SJSA1 (cell line): ENCODE measurements at places on chromosomes 7 and 10. TPM values are rescaled to one million over a fixed set of nuclear protein-coding genes. Genes with fewer than 3 reads are reported as not detected.
A peak's percentile ranks its signal among the peaks of the same experiment; 100 is the strongest.

DNA sequence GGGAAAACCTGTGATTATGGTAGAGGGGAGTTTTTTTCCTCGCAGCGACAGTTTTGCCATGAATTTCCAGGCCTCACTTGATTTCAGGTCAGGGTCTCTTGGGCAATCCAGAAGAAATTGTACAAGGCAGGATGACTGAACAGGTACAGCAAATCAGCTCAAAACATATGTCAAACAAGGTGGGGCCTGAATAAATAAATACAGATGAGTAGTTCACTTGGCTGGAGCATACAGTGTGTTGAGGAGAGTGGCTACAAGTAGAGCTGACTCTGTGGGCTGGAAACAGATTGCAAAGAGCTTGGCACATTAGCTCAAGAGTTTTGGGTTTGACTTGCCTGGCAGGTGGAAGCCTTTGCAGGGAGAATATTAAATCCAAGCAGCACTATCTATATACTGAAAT lies 15.0 kb downstream of the GIMAP8 start:
- no peaks in the 10 kb centered on the region for H3K4me1 ChIP-seq
- H3K27ac ChIP-seq = no peak overlapping the region
- no peak overlapping the region for H3K4me3 ChIP-seq
- H3K27me3 ChIP-seq = no peaks in the 10 kb centered on the region
- no peaks in the 10 kb centered on the region for H3K36me3 ChIP-seq
- no peak for DNase-seq

- no peaks in the 10 kb centered on the region for H3K4me1 ChIP-seq
- H3K4me3 ChIP-seq = no peak overlapping the region
- DNase-seq = no peak
- no peaks in the 10 kb centered on the region for H3K27me3 ChIP-seq
Observed at GRCh38 chr7:81744389-81744788, 25.5 kb downstream of the HGF start.

The PKD2L1 gene
- not detected in 2 replicates for total RNA-seq

The IGFBP3 gene
- total RNA-seq = 101 and 118 TPM in 2 replicates

DNA sequence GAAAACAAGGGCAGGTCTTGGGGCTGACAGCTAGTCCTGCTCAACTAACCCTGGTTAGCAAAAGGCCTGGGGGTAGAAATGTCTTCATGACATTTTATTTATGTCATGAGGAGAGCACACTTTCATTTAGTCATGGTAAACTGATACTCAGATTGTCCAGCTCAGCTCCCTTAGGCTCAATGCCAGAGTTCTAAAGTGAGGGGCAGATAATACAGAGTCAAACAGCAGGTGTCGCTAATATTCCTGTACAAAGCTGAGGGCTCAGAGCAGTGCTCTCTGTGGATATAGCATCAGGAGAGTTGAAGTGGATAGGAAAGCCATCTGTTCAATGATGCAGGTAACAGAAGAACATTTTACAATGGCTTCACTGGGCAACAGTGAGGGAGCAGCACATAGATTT lies 26.8 kb upstream of the CALCR start:
- no peaks in the 10 kb centered on the region; the same call in none of the 2 replicates for H3K27me3 ChIP-seq
- no peak overlapping the region for H3K4me3 ChIP-seq
- H3K36me3 ChIP-seq = no peaks in the 10 kb centered on the region
- no peak for DNase-seq
- no peaks in the 10 kb centered on the region for H3K4me1 ChIP-seq
- no peak overlapping the region for H3K27ac ChIP-seq

DNA sequence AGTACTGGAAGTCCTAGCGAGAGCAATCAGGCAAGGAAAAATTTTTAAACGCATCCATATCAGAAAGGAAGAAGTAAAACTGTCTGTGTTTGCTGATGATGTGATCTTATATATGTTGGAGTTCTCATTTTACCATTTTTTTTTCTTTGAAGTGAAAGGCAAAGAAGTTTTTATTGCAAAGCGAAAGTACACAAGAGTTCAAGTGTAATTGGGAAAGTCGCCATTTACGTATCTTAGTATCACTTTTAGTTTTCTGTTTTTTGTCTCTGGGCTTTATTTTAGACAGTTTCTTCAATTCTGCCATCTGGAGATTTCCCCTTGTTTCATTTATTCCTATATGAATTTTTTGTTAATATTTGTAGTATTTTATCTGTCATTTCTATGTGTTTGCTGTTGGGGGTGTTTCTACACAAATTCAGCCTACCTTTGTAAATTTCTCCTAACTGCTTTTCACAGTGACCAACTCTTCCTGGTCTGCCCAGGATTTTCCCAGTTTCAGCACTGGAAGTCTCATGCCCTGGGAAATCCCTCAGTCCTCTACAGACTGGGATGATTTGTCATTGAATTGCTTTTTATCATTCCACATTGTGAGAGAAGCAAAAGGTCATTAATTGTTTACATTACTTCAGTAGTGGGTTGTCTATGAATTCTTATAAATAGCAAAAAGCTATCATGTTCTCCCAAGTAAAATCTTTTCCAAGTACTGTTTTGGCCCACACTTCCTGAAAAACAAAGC lies 23.2 kb downstream of the BET1 start:
- no peaks in the 10 kb centered on the region for H3K36me3 ChIP-seq
- H3K27me3 ChIP-seq = no peaks in the 10 kb centered on the region
- H3K27ac ChIP-seq = no peak overlapping the region
- H3K4me3 ChIP-seq = no peak overlapping the region

The ETV1 gene
- 3.8 and 4.7 TPM in 2 replicates for total RNA-seq

DNA sequence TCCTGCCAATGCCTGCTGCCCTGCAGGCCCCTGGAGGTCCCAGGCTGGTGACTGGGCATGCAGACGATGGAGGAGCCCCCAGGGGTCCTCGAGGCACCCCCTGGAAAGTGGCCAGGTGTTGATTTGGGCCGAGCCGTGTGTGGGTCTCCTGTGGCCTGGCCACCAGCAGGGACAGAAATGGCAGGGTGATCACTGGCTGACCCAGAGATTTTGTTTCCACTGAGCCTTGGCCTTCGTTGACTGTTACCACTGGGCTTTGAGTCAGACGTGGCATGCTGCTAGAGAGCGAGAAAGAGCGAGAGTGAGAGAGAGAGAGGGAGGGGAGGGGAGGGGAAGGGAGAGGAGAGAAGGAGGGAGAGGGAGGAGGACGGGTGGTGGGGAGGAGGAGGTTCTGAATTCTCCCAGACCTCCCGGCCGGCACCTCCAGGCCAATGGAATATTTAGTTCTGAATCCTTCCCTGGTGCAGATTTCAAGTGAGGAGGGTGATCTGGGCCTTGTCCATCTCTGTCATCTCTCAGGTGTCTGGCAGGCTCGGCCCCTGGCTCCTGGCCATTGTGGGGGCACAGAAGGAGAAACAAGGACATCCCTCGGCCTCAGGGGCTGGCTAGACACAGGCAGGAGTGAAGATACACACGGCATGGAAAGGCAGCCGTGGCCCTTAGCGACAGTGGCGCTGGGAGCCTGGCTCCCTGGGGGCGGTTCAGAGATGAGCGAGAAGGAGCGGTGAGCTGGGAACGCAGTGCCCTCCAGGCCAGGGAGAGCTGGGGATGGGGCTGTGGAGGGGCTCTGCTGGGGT lies 58.2 kb downstream of the GLRX3 start:
- H3K4me1 ChIP-seq = peaks cover 10% of the 10 kb centered on the region
- H3K36me3 ChIP-seq = no peaks in the 10 kb centered on the region
- DNase-seq = no peak
- no peak overlapping the region for H3K4me3 ChIP-seq
- no peaks in the 10 kb centered on the region; the same call in 1 of the 2 replicates for H3K27me3 ChIP-seq

The FAM25G gene
- not detected in 2 replicates for total RNA-seq

- H3K27me3 ChIP-seq = no peaks in the 10 kb centered on the region
- peaks cover 8% of the 10 kb centered on the region for H3K36me3 ChIP-seq
- H3K4me3 ChIP-seq = no peak overlapping the region
- H3K27ac ChIP-seq = no peak overlapping the region
- DNase-seq = no peak
Observed at GRCh38 chr10:122143238-122143841, 127.8 kb upstream of the BTBD16 start.

DNA sequence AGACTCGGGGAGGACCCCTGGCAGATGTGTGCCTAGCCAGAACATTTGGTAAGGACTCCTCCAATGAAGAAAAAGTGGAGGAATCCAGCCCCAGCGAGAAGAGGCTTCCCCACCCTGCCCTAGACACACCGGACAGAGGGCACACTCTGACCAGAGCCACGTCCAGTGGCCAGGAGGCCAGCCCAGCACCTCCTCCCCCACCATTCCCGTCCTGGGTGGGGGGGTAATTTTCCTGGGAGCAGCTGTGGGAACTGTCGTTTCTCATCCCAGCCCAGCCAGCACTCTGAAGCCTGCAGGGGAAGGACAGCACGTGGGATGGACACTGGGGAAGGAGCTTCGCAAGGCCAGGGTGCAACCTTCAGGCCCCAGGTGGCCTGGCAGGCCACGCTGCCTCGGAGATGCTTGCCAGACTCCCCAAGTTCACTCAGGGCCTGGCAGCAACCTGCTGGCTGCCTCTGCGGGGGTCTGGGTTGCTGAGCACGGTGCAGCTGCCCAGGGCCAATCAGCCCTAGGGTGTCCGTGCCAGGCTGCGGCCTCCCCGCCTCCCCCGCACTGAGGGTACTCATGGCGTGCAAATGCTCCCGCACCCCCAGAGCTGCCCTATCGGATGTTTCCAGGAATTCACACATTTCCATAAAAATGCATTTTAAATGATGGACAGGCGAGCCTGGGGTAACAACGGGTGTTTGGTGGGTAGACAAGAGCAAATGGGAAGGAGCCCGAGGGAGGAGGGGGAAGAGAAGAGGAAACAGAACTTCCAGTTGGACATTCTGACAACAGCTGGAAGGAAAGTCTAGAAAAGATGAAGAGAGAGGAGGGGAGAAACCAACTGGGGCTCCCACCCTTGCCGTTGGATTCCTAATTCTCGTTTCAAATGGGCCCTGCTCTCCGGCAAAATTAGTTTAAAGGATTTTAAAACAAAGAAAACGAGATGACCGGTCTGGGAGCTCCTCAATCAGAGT lies 1.9 kb upstream of the EN2 start:
- no peak overlapping the region for H3K27ac ChIP-seq
- H3K4me3 ChIP-seq = no peak overlapping the region
- H3K27me3 ChIP-seq = peaks cover 94% of the 10 kb centered on the region
- DNase-seq = no peak
- H3K36me3 ChIP-seq = no peaks in the 10 kb centered on the region
- H3K4me1 ChIP-seq = no peaks in the 10 kb centered on the region

The SH2B2 gene
- total RNA-seq = 62.6 and 83.1 TPM in 2 replicates

- H3K4me1 ChIP-seq = no peaks in the 10 kb centered on the region
- 0 out of 2 replicates have a peak, but pooled peaks cover 4% of the 10 kb centered on the region for H3K27me3 ChIP-seq
- no peaks in the 10 kb centered on the region for H3K36me3 ChIP-seq
- no peak overlapping the region for H3K4me3 ChIP-seq
Observed at GRCh38 chr7:108581655-108582491, 12.2 kb downstream of the DNAJB9 start.

- H3K36me3 ChIP-seq = peaks cover 6% of the 10 kb centered on the region; the same call in 1 of the 2 replicates
- no peaks in the 10 kb centered on the region for H3K27me3 ChIP-seq
- DNase-seq = no peak
- H3K27ac ChIP-seq = no peak overlapping the region
- H3K4me3 ChIP-seq = no peak overlapping the region
Observed at GRCh38 chr7:137254766-137255165, 88.8 kb downstream of the PTN start.

- H3K27ac ChIP-seq = no peak overlapping the region
- H3K4me1 ChIP-seq = no peaks in the 10 kb centered on the region
- no peak for DNase-seq
- H3K27me3 ChIP-seq = no peaks in the 10 kb centered on the region
- no peak overlapping the region for H3K4me3 ChIP-seq
Observed at GRCh38 chr10:75817198-75817597, 385.8 kb downstream of the LRMDA start.

DNA sequence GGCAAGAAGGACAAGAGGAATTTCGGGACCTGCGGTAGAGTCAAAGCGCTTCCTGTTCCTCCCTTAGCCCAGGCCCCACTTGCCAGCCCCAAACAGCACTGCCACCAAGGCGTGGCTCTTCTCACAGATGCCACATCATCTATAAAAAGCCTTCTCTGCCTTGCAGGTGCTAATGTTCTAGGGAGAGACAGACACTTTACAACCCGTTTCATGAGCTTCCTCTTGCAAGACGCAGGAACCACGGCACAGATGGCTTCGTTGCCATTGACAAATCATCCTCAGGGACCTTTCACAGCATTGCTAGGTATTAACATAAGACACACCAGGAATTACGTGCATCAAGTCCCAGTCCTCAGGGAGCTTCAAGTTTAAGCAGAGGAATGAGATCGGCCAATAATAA lies 180.9 kb downstream of the JCAD start:
- 0 out of 2 replicates have a peak, but pooled peaks cover 3% of the 10 kb centered on the region for H3K27me3 ChIP-seq
- no peak overlapping the region for H3K4me3 ChIP-seq
- H3K27ac ChIP-seq = no peak overlapping the region

The AKR1C4 gene
- not detected in 2 replicates for total RNA-seq

DNA sequence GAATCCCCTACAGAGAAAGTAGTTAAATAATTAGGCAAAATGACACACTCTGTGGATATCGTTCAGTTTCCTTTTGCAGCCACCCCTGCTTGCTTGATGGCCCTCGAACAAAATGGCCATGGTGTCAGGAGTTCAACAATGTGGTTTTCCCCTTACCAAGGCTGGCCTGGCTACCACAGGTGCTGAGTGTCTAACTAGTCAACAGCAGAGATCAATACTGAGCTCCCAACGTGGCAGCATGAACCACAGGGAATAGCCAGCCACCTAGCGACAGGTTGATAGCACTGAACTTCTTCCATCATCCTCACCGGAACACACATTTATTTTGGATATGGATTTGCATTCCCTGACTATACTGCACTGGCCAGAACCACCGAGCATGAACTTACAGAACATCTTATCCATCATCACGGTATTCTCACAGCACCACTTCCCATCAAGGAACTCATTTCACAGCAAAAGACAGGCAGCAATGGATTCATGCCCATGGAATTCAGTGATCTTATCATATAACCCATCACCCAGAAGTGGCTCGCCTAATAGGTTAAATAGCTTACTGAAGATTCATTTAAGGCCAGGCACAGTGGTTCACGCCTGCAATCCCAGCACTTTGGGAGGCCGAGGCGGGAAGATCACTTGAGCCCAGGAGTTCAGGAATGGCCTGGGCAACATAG lies 6.3 kb downstream of the C10orf67 start:
- no peak overlapping the region for H3K27ac ChIP-seq
- H3K27me3 ChIP-seq = 0 out of 2 replicates have a peak, but pooled peaks cover under 1% of the 10 kb centered on the region
- no peak for DNase-seq

DNA sequence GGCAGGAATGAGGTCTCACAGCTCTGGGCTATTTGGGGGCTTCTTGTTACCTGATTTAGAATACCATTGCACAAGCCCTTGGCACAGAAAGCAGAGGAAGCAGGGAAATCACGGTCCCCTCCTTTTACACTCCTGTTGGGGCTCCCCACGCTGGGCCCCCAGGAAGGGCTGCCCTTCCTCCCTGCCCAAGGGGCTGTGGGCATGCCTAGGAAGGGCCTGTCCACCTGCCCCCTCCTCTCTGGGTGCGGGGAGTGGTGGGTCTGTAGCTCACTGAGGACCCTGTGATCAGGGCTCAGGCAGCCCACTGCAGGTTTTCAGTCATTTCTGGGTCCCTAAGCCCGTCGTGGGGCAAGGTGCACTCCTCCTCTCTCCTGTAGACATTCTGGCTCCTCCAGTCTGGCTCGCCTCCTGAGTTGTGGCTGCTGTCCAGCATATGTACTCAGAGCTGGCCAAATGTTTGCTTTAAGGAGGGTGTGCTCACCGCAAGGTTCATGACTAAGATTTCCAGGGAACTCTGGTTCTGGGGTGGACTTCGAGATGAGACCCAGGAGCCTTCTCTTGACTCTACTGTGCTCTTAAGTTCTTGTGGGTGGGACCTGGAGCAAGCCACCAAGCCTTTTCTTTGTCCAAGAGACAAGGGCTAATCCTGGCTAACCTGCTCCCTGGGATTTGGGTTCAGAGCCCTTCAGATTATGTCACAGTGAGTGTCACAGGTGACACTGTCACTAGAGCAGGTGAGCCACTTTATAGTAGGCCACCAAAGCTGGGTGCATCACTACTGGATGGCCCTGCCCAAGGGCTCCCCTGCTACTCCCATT lies 56.0 kb downstream of the TACR2 start:
- peak; percentile 44 for DNase-seq
- peaks cover 32% of the 10 kb centered on the region for H3K4me1 ChIP-seq
- H3K4me3 ChIP-seq = no peak overlapping the region

The KAT6B gene
- total RNA-seq = 6.0 and 10.7 TPM in 2 replicates
